ENCODE measurements at places on chromosomes 2 and 18. TPM values are rescaled to one million over a fixed set of nuclear protein-coding genes. Genes with fewer than 3 reads are reported as not detected.

Gene RAB17
- 0.65 TPM for total RNA-seq

Gene FOXD4L1
- total RNA-seq: not detected

Gene OR6B2
- total RNA-seq: not detected

Gene CXCR1
- 2.3 TPM for total RNA-seq

Gene DCDC2C
- total RNA-seq: not detected

Gene BOLL
- total RNA-seq: not detected

Gene SEPTIN10
- total RNA-seq: 108 TPM

Gene SLC9A4
- total RNA-seq: not detected

Gene CRYGB
- total RNA-seq: not detected
